ENCODE measurements at places on chromosomes 3 and 15. TPM values are rescaled to one million over a fixed set of nuclear protein-coding genes. Genes with fewer than 3 reads are reported as not detected.

TTC21A gene
- total RNA-seq, result 1.0 TPM

TMEM45A gene
- 15.7 TPM for total RNA-seq

APOD gene
- 20.4 TPM for total RNA-seq

ABCF3 gene
- 45.9 TPM for total RNA-seq

CHL1 gene
- total RNA-seq, result 9.9 TPM

Measured in skeletal muscle tissue (tissue), 5 donors.